ENCODE measurements at places on chromosomes 6 and 20. TPM values are rescaled to one million over a fixed set of nuclear protein-coding genes. Genes with fewer than 3 reads are reported as not detected.

WTAP gene
- total RNA-seq: 103 TPM

- no peak for DNase-seq
Measured at GRCh38 chr20:3059489-3059888, 11.9 kb upstream of the OXT start.

SULF2 gene
- total RNA-seq: 1.9 TPM

DNA sequence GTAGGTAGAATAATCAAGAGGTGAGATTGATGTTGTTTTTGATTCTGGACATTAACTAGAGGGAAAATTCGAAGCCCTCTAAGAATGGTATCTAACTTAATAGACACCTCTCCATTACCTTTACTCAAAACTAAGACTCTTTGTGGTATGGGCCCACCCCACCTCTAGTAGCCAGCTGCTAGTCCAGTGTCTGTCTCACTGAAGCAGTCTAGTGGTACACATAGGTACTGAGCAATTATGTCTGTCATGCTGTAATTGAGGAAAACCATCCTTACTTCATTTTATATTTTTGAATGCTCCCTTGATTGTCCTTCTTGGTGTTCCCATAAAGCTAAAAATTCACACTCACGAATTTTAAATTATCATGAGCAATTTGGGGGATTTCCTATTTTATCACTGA lies 290.7 kb downstream of the ARHGAP18 start:
- DNase-seq: no peak
